Thymus (tissue), 14 donors: ENCODE measurements at places on chromosomes 7 and 10. TPM values are rescaled to one million over a fixed set of nuclear protein-coding genes. Genes with fewer than 3 reads are reported as not detected.

GRCh38 chr10:12499076-12499986 is 150.0 kb downstream of the CAMK1D start:
- peaks cover 52% of the 10 kb centered on the region for H3K4me1 ChIP-seq
- no peak for DNase-seq
- no peak overlapping the region for H3K27ac ChIP-seq
- no peak overlapping the region for H3K4me3 ChIP-seq
- no peaks in the 10 kb centered on the region for H3K36me3 ChIP-seq

DNA sequence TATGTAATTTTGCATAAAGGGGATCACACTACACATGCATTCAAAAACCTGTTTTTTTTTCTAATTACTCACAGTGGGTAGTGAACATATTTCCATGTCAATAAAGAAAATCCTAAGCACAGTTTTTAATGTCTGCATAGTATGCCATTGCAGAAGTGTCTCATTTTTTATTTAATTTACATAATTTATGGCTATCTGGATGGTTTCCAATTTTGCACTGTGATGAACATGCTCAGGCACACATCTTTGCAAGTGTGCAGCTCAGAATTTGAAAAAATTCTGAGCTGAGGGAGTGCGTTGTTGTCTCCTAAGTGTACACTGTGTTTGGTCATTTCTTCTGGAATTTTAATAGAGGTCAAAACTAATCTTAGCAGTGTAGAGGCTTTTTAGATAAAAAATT is 2.2 kb downstream of the NPFFR1 start:
- H3K36me3 ChIP-seq, result no peaks in the 10 kb centered on the region
- no peak overlapping the region for H3K27ac ChIP-seq
- H3K27me3 ChIP-seq, result peaks cover 11% of the 10 kb centered on the region
- no peak for DNase-seq

Gene MRPL32
- polyA plus RNA-seq, result 97.7 TPM

GRCh38 chr10:115043719-115044118 is 49.4 kb upstream of the ATRNL1 start:
- no peak overlapping the region for H3K4me3 ChIP-seq
- DNase-seq, result no peak
- H3K36me3 ChIP-seq, result no peaks in the 10 kb centered on the region
- H3K27me3 ChIP-seq, result no peaks in the 10 kb centered on the region

GRCh38 chr10:45428611-45429510 is 54.8 kb downstream of the ALOX5 start:
- no peak for DNase-seq
- H3K27ac ChIP-seq, result no peak overlapping the region
- H3K27me3 ChIP-seq, result no peaks in the 10 kb centered on the region
- H3K4me3 ChIP-seq, result no peak overlapping the region

DNA sequence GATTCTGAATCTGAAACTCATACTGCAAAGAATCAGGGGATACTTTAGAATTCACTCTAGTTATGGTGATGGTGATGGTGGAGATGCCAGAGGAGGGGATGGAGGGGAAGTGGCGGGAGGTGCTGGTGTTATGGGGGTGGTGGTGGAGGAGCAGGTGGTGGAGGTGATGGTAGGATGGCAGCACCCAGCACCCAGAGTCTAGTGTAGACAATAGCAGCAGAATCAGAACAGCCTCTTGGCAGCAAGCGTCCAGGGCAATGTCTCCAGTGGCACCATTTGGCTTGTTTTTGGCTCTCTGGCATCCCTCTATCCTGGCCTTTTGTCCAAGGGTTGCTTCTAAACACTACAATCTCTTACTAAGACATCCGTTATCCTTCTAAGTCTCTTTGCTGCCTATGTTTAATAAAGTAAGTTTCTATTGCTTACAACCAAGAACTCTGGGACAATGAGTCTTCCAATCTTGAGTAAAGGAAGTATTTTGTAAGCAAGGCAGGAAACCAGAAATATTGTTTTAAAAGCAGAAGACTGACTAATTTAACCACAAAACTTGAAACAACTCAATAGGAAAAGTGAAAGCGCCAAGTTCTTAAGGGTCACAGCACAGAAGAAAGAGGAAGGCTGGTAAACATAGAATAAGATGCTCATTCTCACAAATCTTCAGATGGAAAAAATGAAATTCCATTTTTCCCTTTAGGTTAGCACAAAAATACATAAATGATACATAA is 42.4 kb upstream of the GDF10 start:
- peaks cover 53% of the 10 kb centered on the region for H3K4me1 ChIP-seq
- no peaks in the 10 kb centered on the region for H3K27me3 ChIP-seq
- H3K27ac ChIP-seq, result peak overlapping the region; percentile 69
- no peak overlapping the region for H3K4me3 ChIP-seq
- no peak for DNase-seq
- no peaks in the 10 kb centered on the region for H3K36me3 ChIP-seq

DNA sequence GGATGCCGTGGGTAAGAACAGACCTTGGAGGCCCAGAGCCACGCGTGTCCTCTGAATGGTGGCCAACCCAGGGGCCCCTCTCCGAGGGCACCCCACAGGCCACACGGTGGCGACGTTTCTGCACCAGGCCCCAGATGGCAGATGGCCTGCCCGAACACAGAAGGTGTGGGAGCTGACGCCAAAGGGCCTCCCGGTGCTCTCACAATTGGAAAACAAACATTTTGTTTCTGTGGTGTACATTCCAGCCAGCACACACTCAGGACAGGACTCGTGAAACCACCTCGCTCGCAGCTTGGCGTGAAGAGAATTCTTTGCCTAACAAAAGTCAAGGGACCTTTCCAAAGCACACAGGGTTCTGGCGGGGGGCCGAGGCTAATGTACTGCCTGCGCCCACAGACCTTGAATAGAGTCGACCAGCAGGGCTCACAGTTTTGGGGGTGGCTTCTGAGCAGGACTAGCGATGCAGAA is 112.1 kb downstream of the FAM53B start:
- H3K4me1 ChIP-seq, result peaks cover 78% of the 10 kb centered on the region
- no peaks in the 10 kb centered on the region for H3K27me3 ChIP-seq
- no peak overlapping the region for H3K4me3 ChIP-seq
- H3K27ac ChIP-seq, result peak overlapping the region; percentile 50

DNA sequence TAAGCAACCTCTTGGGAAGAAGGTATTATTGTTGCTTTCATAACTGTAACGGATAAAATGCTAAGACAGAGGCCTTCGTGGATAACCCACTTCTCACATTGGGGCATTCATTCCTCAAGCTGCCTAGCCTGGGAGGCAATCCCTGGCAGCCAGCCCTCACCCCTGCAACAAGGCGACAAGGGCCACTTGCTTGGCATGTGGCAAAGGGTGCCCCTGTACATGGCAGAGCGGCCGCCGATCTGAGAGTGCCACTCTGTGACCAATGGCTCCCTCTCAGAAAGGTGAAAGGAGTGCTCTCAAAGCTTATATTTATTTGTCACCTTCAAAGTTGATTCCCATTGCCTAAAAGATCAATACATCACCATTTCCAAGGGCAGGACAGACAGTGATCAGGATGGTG is 31.9 kb downstream of the EBF3 start:
- no peak overlapping the region for H3K4me3 ChIP-seq
- H3K4me1 ChIP-seq, result no peaks in the 10 kb centered on the region
- H3K36me3 ChIP-seq, result no peaks in the 10 kb centered on the region

Gene TET1
- 0.82 TPM for polyA plus RNA-seq

Gene ZCCHC24
- 5.4 TPM for polyA plus RNA-seq

DNA sequence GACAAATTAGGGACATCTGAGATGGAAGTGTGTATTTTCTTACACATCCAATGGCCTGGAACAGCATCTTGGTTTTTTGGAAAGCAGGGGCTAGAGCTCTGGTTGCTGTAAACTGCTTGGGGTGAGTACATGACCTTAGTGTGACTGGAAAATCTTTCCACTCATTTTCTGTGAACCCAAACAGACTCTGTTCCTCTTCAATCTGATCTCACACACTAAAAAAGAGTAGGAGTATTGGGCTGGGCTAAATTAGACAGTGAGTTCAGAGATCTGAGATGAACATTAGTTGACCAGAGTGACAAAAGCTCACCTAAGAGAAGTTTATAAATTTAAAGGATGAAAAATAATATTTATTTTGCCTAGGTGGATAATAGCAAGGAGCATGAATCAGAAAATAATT is 59.2 kb downstream of the OR13A1 start:
- no peaks in the 10 kb centered on the region for H3K4me1 ChIP-seq
- no peaks in the 10 kb centered on the region for H3K27me3 ChIP-seq
- no peak for DNase-seq

Gene NPC1L1
- polyA plus RNA-seq, result 0.14 TPM

Gene TRPV5
- 0.02 TPM for polyA plus RNA-seq

Gene ANKRD26
- 9.3 TPM for polyA plus RNA-seq

DNA sequence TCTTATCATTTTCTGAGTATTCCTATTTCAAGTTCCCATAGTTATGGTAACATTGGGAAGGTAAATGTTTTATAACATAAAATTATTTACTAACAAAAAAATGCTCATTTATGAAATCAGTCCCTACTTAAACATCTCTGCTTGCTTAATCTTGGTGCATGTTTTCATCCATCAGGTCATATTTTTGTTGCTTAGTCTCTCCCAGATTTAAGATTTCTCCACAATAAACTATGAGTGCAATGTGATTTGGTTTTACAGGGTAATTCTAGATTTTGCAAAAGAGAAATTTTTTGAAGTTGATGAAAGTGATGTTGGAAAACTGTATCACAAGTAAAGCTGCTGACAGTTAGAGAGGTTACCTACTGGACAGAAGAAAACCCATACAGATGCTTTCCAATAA is 28.6 kb downstream of the PIK3AP1 start:
- no peak for DNase-seq
- H3K27me3 ChIP-seq, result no peaks in the 10 kb centered on the region
- H3K4me1 ChIP-seq, result no peaks in the 10 kb centered on the region
- H3K27ac ChIP-seq, result no peak overlapping the region

Gene CARD11
- 19.4 TPM for polyA plus RNA-seq

DNA sequence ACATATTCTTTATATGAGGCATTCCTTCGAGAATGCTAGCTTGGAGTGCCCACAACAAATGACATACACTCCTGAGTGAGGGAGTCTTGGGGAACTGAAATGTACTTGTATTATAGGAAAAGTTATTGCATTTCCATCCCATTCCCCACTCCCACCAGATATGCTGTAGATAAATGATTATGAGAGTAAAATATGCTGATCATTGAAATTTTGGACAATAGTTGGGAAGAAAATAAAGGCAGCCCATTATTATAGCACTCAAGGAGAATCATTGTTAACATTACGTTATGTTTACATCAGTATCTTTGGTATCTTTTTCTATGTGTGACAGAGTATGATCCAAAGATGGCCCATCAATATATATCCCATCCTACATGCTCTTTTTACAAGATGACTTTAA is 194.4 kb downstream of the GATA3 start:
- no peaks in the 10 kb centered on the region for H3K36me3 ChIP-seq
- H3K4me3 ChIP-seq, result no peak overlapping the region
- no peaks in the 10 kb centered on the region for H3K27me3 ChIP-seq

Gene TACC2
- 57.3 TPM for polyA plus RNA-seq

Gene AKR1D1
- polyA plus RNA-seq, result 0.05 TPM

Gene CYP2C8
- polyA plus RNA-seq, result 1.9 TPM

DNA sequence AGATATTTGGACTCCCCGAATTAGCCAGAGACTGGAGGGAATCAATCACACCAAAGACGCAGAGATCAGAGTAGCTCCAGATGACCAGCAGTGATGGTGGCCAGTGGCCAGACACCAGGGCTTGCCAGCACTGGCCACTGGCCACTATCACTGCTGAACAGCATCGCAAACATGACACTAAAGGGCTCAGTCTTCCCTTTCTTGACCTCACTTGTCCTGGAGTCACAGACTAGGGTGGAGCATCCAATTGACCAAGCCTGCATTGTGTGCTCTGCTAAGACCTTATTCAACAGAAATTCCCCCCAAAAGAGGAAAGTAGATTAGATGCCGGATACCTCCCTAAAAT is 234.7 kb downstream of the CREB5 start:
- H3K36me3 ChIP-seq, result no peaks in the 10 kb centered on the region
- H3K4me1 ChIP-seq, result no peaks in the 10 kb centered on the region
- no peak for DNase-seq
- H3K27me3 ChIP-seq, result no peaks in the 10 kb centered on the region
- no peak overlapping the region for H3K4me3 ChIP-seq

GRCh38 chr10:102394079-102394800 is 1.3 kb upstream of the NFKB2 start:
- peaks cover 10% of the 10 kb centered on the region for H3K4me1 ChIP-seq
- peaks cover 52% of the 10 kb centered on the region for H3K27me3 ChIP-seq
- no peaks in the 10 kb centered on the region for H3K36me3 ChIP-seq
- DNase-seq, result peak; percentile 78
- peak overlapping the region; percentile 49 for H3K4me3 ChIP-seq

DNA sequence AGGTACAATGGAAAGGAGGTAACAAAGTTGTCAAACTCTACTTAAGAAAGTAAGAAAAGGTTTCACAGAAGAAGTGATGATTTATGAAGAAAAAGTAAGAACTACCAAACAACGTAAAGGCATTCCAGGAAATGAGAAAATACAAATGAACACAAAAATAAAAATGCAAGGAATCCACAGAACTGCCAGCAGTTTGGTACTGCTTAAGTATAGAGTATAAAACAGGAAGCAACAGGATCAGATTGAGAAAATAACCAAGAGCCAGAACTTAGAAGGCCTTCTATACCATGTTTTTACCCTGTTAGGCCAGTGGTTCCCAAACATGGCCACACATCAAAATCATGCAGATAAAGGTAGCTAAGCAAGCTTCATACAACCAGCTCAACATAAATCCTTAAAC is 9.2 kb downstream of the NDUFA5 start:
- H3K4me1 ChIP-seq, result no peaks in the 10 kb centered on the region
- no peak overlapping the region for H3K27ac ChIP-seq
- no peak for DNase-seq
- peaks cover 8% of the 10 kb centered on the region for H3K36me3 ChIP-seq
- no peaks in the 10 kb centered on the region for H3K27me3 ChIP-seq

Gene RADIL
- polyA plus RNA-seq, result 0.91 TPM

Gene SPDYE11
- polyA plus RNA-seq, result 0.07 TPM

DNA sequence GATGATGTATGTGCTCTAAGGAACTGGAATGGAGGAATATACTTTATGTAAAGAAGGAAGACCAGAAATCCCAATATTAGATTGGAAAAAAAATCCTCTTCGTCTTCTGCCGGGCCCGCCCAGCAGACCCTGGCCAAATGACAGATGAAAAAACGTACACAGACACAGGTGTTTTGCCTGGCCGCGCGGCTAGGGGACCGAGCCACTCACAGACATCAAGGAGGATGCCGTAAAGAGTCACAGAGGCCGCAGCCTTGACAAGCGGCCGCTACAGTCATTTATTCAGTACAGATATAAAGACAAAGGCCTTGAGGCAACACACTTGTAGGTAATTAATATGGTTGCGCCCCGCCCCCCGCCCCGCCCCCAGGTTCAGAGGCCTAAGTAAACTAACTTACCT is 594.1 kb downstream of the GRM8 start:
- DNase-seq, result no peak
- H3K4me1 ChIP-seq, result no peaks in the 10 kb centered on the region
- H3K36me3 ChIP-seq, result no peaks in the 10 kb centered on the region
- no peak overlapping the region for H3K27ac ChIP-seq
- H3K4me3 ChIP-seq, result no peak overlapping the region
- H3K27me3 ChIP-seq, result no peaks in the 10 kb centered on the region

DNA sequence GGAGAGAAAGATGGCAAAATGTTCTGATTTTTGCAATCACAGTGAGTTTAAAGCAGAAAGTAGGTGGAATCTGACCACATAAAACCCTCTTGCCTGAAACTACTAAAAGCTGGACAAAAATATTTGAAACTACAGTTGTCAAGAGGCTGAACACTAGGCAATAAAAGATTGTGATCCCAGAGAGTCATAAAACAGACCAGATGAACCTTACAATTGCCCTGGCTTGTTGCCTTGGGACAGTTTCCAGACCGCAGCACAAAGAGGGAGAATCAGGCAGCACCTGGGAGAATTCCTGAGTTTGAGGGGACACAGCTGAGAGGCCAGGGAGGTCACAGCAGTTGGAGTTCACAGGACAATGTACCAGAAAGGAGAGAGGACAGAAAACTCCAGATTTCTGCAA is 107.3 kb upstream of the NANOS1 start:
- no peak overlapping the region for H3K27ac ChIP-seq
- no peak for DNase-seq
- H3K27me3 ChIP-seq, result peaks cover 3% of the 10 kb centered on the region
- H3K4me3 ChIP-seq, result no peak overlapping the region
- no peaks in the 10 kb centered on the region for H3K36me3 ChIP-seq

Gene FEZF1
- 0.07 TPM for polyA plus RNA-seq
